ENCODE measurements at places on chromosomes 3 and 15.
A peak's percentile ranks its signal among the peaks of the same experiment; 100 is the strongest.

GRCh38 chr3:34034840-34035239 lies 236.4 kb downstream of the PDCD6IP start:
- DNase-seq: no peak

GRCh38 chr3:150594150-150594549 lies 9.0 kb upstream of the SELENOT start:
- DNase-seq: no peak

DNA sequence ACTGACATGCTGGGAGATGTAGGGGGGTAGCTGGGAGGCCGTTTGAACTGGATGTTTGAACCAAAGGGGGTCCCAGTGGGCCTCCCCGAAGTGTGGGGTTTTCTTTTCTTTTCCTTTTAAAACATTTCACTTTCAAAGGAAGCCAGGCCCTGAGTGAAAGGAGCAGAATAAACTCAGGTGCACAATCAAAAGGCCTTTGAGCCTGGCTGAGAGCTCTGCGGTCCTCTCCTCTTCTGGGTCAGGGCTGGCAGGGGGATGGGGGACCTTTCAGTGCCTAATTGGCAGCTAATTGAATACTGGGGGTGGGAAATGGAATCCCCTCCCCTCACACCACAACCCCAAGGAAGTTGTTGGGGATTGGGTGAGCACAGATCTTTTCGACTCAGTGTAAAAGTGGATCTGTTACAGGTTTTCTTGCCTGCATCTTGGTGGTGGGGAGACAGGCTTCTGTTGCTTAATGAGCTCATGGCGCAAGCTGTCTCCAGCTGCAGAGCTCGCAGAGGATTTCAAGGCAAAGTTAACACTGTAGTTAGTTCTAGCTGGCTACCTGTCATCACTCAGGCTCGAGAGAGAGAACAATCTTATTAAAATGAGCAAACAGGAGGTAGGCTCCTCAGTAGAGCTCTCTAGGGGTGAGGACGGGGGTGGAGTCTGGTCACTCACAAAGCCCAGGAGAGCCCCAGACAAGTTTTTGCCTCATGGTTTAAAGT lies 132.6 kb downstream of the RAB11A start:
- no peak for DNase-seq

DNA sequence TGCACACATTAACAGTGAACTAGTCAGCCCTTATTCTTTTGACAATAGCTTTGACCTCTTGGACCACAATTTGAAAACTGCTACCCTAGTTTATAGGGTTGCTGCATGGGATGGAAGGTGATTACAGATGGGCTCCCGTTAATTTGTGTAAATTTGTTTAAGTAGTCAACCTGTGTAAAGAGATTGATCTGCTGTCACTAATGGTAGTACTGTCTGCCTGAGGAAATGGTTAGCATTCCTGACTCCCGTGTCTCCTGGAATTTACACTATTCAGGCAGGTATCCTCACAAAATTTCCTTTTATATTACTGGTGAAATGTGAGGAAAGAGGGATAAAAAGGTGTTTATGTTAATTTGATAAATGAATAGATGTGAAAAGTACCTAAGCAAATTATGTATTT lies 15.3 kb upstream of the EBLN2 start:
- DNase-seq: no peak

- peak; percentile 94 for DNase-seq
These were observed at the start of gene ESYT3 for GRCh38 chr3:138434276-138434874. Gene ESYT3, plus strand, starts transcription at chr3:138434616. Its CDS starts 183 bp downstream, at chr3:138434799.

DNA sequence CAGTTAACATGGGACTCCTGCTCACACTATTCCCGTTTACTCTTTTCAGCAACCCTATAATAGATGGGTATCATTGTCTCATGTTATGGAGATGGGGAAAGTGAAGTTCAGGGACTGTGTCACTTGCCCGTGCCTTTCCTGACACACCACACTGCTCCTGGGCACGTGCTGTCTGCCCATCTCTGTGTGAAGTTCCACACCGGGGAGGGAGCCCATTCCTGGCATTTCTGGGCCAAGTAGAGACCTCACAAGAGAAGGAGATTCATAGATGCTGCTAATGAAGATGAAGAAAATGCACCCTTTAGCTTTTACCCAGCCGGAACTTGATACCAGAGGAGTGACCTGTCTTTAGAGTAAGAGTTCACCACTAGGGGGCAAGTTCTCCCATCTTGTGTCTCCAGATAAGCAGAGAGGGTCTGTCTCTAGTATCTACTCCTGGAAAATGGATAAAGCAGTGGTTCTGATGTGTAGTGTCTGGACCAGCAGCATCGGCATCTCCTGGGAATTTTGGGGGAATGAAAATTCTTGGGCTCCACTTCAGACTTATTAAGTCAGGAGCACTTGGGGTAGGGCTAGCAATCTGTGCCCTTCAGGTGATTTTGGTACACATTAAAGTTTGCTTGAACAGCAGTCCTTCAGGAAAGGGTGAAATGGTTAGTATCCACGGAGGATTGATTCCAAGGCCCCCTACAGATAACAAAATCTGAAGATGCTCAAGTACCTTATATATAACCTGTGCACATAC lies 2.0 kb upstream of the TOPBP1 start:
- peak; percentile 49 for DNase-seq

- DNase-seq: peak; percentile 6
These were observed 211.9 kb upstream of the GOLGA6L4 start for GRCh38 chr15:84023636-84024035.

DNA sequence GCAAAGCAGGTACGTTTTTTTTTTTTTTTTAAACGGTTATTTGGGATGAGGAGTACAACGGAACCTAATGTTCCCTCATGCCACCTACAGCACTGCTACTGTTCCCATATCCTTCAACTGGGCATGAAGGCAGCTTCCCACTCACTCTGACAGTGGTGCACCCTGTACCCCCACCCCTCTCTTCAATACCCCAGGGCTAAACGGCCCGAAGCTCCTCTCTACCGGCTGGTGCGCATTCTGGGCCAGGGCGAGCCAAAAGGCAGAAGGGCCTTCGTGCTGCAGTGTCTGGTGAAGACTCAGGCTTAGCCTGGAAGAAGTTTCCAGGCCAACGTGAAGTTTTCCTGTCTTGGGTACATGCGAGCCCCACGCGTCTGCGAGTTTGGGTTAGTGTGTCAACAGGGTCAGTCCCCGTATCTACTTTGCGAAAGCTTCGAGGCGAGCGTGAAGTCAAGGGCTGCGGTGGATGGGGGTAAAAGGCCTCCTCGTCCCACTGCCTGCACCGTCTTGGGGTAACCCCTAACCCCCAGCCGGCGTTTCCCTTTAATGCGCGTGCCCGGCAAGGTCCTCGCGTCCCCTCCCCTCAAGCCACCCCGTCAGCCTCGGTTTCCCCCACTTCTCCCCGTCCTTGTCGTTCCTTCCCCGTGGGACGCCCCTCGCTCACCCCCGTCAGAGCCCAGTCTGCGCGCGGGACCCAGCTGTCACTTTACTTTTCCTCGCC lies 765 bp upstream of the UBE2E2 start:
- no peak for DNase-seq

GRCh38 chr3:106628407-106628806 lies 748.8 kb upstream of the CCDC54 start:
- no peak for DNase-seq

- no peak for DNase-seq
These were observed 390.0 kb upstream of the NR2F2 start for GRCh38 chr15:95940431-95940985.

DNA sequence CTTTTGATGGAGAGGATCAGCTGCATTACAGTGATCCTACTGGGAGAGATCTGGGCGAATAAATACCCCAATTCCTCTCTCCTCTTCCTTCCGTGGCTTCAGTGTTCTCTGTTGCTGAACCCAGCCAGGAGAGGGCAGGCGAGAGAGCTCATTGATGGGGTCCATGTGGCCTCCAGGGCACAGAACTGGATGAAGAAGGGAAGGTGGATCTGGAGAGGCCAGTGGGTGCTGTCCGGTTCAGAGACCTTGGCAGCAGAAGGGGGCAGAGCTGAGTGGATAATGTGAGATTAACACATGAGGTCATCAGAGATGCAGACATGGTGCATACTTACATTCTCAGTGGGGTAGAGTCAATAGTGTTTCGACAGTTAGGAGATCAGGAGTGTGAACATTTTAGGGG lies 193.6 kb downstream of the CLSTN2 start:
- DNase-seq: no peak

DNA sequence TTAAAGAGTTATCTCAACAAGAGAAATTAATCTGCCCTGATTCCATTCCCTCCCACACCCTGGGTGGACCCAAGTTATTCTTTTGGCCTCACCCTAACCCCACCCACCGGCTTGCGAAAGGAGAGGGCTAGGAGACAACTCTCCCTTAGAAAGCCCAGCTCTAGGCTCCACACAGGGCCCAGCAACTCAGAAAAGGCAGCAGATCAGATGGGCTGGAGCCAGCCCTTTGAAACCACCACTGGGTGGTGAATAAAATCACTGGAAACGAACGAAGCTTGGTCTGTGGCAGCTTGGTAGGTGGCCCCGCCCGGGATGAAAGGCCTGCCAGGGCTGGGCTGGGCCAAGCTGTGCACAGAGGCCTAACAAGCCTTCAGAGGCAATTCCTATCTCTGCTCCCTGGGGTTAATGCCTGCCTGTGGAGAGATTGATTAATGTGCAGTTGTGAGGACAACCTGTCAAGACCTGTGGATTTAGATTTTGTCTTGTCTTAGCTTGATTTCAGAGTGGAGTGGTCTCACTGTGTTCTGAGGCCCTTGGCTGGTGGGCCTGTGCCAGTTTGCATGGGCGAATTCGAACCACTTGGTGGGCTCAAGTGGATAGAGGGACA lies 38.8 kb downstream of the BHLHE40 start:
- DNase-seq: peak; percentile 74

- DNase-seq: no peak
These were observed 22.0 kb downstream of the USP3 start for GRCh38 chr15:63526401-63526800.

- DNase-seq: no peak
These were observed 234.1 kb downstream of the ADAMTS17 start for GRCh38 chr15:100107606-100108225.

DNA sequence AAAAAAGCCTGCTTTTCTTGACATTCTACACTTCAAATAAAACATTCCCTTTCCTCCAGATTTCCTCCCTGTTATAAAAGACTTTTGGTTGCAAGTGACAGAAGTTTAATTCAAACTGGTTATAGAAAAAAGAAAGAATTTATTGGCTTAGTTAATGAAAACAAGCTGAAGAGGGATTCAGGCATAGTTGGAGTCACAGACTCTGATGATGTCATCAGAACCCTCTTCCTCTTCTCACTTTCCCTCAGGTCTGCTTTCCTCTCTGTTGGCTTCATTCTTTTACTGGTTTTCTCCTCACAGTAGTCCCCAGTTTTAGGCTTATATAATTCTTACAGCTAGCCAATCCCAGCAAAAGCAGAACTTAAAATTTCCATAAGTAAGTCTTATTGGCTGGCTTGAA lies 32.0 kb upstream of the MBNL1 start:
- no peak for DNase-seq

DNA sequence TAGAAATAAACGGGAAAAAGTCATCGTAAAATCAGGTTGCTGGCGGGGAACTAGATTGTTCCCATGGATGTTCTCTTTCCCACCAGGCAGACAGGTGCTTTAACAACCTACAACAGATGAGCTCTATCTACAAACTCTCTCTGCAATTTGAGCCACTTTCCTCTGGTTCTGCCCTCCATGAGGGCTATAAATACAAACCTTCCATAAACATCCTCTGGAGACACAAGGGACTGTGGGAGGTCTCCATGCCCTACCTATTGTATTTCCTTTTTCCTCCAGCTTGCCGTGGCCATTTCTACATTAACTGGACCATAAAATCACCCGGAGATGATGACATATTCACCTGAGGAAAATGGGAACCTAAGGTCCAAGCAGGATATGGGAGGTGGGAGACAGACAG lies 151.1 kb downstream of the GABRB3 start:
- DNase-seq: no peak

DNA sequence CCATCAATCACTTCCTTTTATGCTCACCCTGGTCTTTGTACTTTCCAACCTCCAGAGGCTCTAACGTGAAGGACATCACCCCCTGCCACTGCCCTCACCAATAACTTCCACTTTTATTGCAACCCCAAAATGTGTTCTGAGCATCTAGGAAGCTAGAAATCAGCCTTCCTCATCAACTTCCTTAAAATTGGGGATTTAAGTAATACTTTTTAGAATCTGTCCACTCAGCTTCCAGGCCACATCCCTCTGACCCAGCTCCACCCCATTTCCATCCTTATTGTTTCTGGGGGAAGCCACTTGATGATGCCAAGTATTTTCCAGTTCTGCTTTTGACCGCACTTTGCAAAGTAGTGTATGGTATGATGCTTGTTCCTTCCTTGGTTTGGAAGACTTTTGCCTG lies 73.5 kb upstream of the XCR1 start:
- no peak for DNase-seq

GRCh38 chr3:134381831-134382442 lies 7.7 kb upstream of the AMOTL2 start:
- DNase-seq: peak; percentile 98

DNA sequence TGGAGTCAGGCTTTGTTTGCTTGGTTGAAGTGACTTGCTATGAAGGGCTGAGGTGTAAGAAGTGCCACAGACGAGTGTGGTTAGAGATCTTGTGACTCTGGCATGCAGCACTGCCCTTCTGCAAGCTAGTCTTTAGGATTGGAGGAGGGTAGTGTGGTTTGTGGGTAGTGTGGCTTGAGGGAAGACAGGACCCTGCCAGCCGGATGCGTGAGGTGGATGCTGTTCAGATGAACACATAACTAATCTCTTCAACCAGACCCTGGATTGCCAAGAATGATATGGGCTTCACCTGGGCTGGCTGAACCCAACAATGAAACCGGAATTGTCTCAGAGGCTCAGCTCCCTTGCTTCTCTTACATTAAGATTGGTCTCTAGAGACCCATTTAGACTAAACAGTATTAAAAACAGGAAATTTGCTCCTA lies 32.7 kb downstream of the STARD9 start:
- no peak for DNase-seq

Data from PC-9 (cell line).